ENCODE measurements at places on chromosomes 12 and 14. TPM values are rescaled to one million over a fixed set of nuclear protein-coding genes. Genes with fewer than 3 reads are reported as not detected.

The DUSP16 gene
- total RNA-seq, result 6.2 TPM

The PLEKHA5 gene
- total RNA-seq, result 6.3 TPM

The GLS2 gene
- 0.13 TPM for total RNA-seq

The FOXN4 gene
- not detected for total RNA-seq

DNA sequence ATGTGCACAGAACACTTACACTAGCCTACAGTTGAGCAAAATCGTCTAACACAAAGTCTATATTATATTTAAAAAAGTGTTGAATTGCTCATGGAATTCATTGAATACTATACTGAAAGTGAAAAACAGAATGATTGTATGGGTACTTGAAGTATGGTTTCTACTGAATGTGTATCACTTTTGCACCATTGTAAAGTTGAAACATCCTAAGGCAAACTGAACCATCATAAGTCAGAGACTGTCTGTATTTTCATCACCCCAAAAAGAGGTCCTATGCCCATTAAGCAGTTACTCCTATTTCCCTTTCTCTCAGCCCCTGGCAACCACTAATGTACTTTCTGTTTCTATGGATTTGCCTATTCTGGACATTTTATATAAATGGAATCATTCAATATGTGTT is 4.4 kb upstream of the AMIGO2 start:
- DNase-seq, result no peak

GRCh38 chr12:52323416-52324152 is 2.4 kb upstream of the KRT83 start:
- no peak for DNase-seq

DNA sequence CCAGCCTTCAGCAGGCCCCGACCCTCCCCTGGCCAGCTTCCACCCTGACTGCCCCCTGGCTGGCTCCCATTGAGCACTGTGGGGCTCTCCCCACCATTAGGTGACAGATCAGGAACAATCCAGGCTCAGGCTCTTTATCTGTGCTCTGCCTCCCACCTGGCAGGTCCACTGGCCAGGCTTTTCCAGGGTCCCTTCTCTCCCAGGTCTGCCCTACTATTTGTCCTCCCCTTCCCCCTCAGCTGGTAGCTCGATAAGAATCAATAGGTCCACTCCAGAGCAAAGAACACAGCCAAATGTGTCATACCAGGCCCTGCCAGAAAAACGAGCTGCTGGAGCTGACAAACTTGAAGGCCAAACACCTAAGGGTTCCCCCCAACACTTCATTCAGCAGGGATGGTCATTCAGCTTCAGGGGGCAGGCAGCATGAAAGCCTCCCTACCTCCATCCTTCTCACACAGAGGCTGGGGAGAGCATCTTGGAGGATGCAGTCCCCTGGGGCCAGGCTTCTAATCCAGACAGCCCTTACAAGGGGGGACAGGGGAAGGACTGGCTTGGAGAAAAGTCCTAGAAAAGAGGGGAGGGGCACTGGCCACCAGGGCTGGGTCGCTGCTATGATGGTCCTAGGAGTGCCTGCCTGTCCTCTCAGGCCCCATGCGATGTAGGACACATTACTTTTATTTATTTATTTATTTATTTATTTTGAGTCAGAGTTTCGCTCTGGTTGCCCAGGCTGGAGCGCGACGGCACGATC is 1.9 kb upstream of the KRT18 start:
- no peak for DNase-seq

DNA sequence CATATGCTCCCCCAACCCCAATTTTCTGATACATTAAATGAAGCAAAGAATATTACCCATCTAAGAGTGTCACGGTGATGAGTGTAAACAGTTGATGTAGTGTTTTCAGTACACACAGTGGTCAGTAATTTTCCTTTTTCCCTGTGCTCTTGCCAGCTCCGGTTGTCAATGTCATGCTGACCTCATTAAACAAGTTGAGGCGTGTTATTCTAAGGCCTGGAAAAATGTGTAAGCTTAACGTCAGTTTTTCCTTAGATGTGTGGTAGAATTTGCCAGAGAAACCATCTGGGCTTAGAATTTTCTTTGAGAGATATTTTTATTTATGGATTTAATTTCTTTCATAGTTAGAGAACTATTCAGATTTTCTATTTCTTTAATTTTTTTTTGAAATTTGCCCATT is 11.7 kb upstream of the SERPINA6 start:
- DNase-seq, result no peak

DNA sequence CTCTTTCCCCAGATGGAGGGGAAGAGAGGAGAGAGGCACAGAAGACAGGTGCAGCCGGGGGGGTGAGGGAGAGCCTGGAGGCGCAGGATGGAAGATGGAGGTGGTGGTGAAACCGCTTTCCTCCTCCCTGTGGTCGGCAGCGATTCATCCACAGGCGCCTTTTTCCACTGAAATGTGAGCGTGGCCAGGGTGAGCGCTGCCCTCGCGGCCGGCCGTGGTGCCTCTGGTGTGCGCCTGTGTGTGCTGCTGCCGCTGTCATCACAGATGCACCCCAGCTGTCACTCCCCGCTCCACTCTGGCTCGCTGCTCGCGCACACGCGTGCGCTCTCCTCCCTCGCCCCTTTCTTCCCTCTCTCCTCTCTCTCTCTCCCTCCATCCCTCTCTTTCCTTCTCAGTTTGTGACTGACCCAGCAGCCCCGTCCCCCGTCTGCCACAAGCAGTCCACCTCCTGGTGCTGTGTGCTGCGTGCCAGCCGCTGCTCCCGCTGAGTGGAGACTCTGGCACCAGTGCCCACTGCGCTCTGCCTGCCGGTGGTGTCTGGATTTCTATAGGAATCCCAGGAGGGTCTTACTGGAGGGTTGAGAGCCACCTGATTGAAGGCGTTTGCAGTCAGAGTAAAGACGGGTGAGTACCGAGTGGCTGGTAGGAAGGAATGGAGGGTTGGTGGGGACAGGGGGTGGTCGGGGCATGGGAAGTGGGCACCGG is at the start of gene LRTM2:
Gene LRTM2, plus strand, starts transcription at position 375 of the 705 bp plus-strand sequence. CDS start 7,584 bp downstream, outside the sequence.
- DNase-seq, result no peak

GRCh38 chr12:115632308-115632707 is 645.2 kb downstream of the MED13L start:
- no peak for DNase-seq

GRCh38 chr12:62817556-62818271 is 117.2 kb downstream of the PPM1H start:
- no peak for DNase-seq

DNA sequence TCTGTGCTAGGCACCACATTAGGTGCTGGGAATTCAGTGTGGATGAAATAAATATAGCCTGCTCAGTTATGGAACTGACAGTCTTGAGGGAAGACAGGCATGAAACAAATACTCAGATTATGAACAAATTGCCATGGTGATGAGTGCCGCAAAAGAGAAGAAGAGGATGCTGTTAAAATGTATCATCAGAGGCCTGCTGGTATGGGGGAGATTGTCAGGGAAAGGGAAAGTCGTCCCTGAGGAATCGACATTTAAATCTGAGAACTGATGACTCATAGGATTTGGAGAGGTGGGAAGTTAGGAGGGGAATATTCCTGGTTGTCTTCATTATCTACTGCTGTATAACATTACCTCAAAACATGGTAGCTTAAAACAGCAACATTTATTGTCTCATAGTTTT is 42.0 kb downstream of the PPP1R36 start:
- DNase-seq, result no peak

DNA sequence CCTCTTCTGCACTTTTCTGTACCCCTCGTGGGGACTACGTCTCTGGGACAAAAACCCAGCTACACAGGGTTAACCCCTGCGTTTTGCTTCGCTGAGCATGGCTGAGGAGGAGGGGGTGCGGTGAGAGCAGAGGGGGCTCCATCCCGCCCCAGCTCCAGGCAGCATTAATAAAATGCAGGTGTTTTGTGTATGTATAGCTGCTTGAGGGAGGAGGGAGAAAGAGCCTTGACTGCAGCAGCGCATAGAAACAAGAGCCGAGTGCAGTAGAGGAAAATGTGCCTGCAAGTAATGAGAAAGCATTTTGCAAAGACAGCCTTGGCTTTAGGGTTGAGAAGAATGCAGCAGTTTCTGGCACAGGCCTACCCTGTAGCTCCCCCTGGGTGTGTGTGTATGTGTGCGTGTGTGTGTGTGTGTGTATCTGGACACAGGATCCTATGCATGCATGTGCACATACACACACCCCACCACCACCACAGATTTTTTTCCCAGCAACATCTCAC is 103.9 kb downstream of the ZFP36L1 start:
- DNase-seq, result no peak
